ENCODE measurements at places on chromosomes 13 and 19.

GRCh38 chr19:10262771-10263170, 8.1 kb upstream of the ICAM1 start:
- DNase-seq, result no peak

DNA sequence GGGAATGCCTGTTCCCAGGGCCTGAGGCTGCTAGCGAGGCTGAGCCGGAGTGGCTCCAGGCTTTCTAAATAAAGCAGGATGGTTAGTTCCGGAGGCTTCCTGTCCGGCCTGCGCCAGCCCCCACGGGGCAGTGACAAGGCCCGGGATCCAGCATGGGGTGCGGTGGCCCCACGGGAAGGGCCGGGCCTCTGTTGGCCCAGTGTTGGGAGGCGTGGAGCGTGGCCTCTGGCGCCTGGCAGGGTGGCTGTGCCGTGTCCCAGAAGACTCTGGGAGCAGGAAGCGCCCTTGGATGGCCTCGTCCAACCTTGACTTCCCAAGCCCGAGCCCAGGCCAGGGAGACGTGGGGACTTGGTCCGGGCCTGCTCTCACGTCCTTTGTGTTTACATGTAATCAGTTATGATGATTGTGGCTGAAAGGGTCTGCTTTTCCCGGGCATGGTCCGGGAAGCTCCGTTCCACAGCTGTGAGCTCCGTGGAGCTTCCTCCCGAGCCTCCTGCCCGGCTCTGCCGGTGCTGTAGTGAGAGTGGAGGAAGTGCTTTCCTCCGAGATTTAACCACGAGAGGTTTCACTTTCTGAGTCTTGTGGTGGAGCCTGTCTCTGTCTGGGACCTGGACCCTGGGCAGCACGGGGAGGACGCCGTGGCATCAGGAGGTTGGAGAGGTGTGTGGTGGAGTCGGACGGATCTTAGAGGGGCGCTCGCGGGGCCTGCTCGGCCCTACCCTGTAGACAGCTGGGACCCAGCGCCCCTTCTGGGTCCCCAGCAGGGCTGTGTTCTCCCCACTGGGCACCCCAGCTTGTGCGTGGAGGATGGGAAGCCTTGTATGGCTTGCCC, 4.6 kb downstream of the GNA11 start:
- no peak for DNase-seq

DNA sequence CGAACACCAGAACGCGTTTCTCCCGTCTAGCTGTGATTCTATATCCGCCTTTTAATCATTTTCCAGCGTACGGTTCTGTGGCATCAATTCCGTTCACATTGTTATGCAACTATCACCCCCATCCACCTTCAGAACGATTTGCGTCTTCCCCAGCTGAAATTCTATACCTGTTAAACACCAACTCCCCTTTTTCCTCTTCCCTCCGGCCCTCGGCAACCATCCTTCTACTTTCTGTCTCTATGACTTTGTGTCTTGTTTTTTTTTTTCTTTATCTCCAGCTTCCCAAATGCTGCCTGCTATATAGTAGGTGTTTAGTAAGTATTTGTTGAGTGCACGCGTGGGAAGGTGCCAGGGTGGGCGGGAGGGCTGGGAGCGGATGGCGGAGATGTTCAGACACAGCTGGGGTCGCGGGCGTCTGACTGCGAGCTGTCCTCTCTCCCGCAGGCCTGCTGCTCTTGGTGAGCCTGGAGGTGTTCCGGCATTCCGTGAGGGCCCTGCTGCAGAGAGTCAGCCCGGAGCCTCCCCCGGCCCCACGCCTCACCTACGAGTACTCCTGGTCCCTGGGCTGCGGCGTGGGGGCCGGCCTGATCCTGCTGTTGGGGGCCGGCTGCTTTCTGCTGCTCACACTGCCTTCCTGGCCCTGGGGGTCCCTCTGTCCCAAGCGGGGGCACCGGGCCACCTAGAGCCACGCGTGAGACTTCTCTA, 20.2 kb downstream of the CACNG6 start:
- no peak for DNase-seq

GRCh38 chr13:80297094-80297493, 43.8 kb downstream of the SPRY2 start:
- no peak for DNase-seq

DNA sequence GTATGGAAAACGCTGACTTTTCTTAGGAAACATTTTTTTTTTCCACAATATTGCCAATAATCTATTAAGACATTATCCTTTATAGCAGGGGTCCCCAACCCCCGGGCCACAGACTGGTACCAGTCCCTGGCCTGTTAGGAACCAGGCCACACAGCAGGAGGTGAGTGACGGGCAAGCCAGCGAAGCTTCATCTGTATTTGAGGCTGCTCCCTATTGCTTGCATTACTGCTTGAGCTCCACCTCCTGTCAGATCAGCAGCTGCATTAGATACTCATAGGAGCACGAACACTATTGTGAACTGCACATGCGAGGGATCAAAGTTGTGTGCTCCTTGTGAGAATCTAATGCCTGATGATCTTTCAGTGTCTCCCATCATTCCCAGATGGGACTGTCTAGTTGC, 793.7 kb downstream of the SLITRK5 start:
- no peak for DNase-seq

DNA sequence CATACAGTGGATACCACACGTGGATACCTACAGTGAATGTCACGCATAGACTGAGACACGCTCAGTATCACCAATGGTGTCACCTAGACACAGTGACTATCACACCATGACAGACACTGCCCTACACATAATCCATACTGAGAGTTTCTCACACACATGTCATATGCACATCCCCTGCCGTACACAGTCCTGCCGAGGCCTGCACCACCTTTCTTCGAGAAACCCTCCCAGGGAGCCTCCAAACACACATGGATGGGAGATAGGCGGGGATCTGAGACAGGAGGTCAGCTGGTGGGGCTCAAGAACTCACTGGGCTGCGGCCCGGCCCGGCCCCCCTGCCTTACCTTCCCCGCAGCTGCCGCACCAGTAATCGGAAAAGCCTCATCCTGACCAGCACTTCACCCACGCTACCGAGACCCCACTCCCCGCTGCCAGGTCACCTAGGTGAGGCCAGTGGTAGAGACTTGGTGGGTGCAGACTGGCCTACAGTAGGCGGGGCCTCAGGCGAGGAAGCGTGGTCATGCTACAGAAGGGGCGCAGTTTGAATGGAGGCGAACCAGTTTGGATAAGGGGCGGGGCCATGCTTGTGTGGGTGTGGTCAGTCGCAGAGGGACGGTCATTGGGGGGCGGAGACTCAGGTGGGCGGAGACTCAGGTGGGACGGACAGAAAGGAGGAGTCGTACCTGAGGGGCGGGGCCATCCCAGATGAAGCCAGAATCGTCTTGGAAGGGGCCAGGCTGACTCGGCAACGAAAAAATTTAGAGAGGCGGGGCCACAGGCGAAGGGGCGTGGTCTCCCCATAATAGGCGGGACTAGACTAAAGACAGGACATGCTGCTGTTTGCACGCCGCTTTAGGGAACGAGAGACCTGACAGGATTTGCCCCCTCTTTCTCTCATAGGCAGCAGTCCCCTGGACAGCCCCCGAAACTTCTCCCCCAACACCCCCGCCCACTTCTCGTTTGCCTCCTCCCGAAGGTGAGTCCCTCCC, 2.1 kb downstream of the MAST1 start:
- no peak for DNase-seq

DNA sequence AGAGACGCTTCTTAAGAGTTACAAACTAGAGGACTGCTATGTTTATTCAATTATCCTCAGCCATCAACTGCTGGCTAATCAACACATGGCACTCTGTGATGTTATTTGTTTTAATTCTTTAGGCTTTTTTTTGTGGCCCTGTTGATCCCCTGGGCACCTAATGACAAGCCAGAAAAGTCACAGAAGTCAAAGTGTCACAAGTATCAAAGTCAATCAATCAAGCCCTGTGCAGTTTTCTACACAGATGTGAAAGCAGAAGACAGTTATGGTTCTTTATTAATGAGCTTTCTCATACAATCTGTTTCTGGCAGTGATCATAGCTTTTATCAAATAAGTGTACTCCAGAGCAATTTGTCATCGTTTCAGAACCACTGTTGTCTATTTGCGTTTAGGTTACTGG, 34.3 kb downstream of the MYO16 start:
- DNase-seq, result no peak

- DNase-seq, result no peak
Measured at GRCh38 chr19:16571822-16572331, 338 bp downstream of the SLC35E1 start.

DNA sequence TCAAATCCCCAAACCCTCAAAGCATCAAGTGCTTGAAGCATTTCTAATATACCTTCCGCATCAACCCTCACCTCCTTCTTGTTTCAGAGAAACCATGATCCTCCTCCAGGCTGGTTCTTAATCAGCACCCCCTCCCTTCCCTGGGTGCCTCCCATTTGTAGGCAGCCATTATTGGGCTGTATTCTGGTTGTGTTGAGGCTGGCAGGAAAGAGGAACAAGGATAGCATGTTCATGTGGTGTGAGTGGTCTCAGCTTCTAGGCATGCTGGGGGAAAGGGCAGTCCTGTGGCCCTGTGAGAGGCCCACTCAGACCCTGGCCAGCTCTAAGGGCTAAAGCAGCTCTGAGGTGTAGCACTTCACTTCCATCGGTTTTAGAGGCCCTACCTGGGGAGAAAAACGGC, 18.9 kb upstream of the TRIM13 start:
- DNase-seq, result no peak
